ENCODE measurements at places on chromosomes 4 and X.
A peak's percentile ranks its signal among the peaks of the same experiment; 100 is the strongest.

DNA sequence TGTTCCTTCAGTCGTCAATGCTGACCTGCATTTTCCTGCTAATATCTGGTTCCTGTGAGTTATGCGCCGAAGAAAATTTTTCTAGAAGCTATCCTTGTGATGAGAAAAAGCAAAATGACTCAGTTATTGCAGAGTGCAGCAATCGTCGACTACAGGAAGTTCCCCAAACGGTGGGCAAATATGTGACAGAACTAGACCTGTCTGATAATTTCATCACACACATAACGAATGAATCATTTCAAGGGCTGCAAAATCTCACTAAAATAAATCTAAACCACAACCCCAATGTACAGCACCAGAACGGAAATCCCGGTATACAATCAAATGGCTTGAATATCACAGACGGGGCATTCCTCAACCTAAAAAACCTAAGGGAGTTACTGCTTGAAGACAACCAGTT is 12.6 kb downstream of the TLR8 start:
- DNase-seq, result no peak

GRCh38 chr4:172149329-172149728 is 336.1 kb downstream of the GALNTL6 start:
- DNase-seq, result no peak

GRCh38 chr4:47032405-47033106 is 1.2 kb downstream of the GABRB1 start:
- no peak for DNase-seq

GRCh38 chr4:55435141-55435841 is 39.5 kb downstream of the TMEM165 start:
- no peak for DNase-seq

DNA sequence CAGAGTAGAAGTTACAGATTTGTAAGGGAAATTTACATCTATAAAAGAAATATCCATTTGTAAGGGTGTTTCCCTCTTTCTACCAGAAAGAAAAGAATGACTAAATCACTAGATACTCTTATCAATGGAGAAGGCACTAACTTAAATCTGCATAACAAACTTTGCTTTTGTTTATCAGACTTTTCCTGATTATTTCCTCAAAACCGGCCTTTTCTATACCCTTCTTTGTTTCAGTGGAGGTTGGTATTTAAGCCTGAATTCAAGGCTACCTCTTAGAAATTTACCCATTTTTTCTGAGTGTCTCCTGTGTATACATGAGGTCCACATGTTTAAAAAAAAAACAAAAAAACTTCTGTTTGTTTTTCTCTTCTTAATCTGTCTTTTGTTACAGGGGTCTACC is 80.4 kb upstream of the GRPR start:
- DNase-seq, result no peak

GRCh38 chrX:23263892-23264291 is 70.8 kb upstream of the PTCHD1 start:
- DNase-seq, result no peak

- DNase-seq, result no peak
Measured at GRCh38 chr4:25075129-25075528, 44.4 kb upstream of the LGI2 start.

GRCh38 chrX:130575831-130576389 is 174.1 kb downstream of the RBMX2 start:
- peak; percentile 1 for DNase-seq

DNA sequence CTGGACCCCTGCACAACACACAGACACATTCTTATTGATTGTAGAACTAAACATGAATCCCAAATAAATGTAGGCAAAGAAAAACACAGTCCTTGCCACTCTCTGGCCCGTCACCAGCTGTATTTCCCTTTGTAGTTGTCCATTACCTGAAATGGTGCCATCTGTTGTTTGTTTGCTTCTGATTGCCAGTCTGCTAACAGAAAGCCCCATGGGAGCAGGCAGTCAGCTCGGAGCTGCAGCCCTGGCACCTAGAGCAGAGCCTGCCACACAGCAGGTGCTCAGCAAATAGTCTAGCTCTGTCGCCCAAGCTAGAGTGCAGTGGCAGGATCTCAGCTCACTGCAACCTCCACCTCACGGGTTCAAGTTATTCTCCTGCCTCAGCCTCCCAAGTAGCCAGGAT is 28.9 kb downstream of the CPLX1 start:
- no peak for DNase-seq

DNA sequence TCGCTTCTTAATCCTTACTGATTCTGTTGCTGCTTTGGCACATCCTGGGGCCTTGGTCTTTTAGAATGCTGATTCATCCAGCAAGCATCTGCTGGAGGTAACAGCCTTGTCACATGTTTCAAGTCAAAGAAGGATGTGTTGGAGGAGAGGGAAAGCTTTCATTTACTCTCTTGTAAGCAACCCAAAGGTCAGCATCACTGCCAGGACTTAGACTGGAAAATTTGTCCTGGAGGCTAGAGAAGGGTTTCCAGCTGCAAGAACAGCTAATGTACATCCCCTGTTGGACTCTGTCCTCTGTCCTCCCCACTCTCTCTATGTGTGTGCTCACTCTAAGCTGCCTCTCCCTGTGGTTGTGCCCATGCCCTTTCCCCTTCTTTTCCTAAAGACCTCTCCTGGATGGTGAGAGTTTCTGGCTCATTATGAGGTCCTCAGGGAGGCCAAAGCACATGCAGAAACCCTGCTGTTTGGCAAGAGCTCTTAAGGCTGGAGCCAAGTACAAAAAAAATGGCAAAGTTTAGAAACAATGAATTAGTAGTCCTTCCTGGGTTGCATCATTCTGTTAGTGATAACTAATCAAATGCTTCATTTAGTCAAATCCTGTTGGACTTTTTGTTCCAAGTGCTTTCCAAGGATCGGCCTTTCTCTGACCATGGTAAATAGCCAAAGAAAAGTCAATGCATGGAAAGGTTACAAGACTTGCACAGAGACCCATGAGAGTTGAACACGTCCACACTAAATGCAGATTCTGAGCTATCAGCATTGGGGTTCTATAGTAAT is 13.4 kb upstream of the SRPX start:
- no peak for DNase-seq

DNA sequence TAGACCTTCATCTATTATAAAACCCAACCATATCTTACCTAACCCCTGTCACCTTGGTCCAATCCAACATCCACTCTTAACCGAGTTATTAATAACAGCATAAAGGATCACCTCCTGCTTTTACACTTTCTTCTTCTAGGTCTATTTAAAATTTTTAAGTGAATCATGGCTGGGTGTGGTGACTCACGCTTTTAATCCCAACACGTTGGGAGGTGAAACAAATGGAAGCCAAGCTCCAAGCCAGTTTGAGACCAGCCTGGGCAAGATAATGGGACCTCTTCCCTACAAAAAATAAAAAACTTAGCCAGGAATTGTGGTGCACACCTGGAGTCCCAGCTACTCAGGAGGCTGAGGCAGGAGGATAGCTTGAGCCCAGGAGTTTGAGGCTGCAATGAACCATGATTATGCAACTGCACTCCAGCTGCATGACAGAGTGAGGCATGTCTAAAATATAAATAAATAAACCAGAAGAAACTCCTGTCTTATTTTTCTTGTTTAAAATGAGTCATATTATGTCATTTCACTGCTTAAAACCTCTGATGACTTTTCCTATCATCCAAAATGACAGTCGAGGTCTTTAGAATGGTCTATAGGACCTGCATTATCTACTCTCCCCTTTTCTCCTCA is 188.4 kb downstream of the GASK1B start:
- no peak for DNase-seq

DNA sequence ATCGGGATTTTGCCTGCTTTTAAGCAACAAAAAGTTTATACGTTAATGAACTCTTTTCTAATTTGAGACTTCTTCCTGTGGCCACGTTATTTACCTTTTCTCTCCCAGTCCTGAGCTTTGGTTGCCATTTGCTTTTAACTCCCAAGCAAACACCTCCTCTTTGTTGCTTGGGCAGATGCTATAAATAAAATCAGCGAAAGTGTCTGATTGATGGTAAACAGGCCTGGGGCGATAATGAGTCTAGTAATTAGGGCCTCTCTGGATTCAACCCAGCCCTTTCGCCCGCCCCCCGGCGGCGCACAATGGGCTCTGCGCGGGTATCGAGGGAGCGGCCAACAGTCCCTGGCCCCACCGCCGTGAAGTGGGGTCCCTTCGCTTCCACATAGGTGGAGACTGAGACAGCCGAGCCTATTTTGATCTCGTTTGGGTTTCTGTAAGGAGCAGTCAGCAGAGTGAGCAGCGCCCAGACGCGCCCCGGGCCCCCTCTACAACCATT is 790 bp downstream of the CLGN start:
- no peak for DNase-seq

DNA sequence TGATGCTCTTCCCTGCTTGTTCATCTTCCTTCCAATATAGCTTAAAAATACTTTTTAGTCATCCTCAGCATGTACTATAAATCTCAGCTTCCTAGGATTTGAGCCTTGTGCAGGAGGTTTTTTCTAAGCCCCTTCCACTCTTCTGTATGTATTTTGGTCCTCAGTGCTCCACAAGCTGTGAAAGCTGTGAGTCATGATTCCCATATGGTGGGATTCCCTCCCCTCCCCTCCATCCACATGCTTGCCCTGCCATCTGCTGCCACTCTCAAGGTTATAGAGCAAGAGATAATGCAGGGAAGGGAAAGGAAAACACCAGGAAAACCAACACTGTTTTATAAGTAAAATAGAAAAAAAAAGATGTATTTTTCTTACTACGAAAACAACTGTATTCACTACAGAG is 58.5 kb upstream of the AP1S2 start:
- DNase-seq, result no peak

DNA sequence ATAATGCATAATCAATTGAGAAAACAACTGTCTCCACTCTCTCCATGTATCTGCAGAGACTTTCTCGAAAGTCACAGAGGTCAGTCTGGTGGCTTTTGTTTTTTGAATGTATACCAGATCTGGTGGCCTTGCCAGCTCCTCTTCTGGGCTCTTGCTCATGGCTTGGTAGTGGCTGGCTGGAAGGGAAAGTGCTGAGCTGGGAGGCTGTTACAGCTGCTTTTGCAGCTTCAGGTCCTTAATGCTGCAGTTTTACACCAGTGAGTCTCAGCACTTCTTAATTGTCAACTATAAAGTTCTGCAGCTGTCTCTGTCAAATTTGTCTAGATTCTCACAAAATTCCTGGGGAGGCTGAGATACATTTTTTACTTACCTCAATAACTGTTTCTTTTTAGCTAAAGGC is 390.0 kb downstream of the GRXCR1 start:
- DNase-seq, result no peak

All from activated CD4-positive, alpha-beta T cell treated with anti-CD3 and anti-CD28 coated beads for 4 hours (primary cell).